ENCODE measurements at places on chromosomes 3 and 15.
A peak's percentile ranks its signal among the peaks of the same experiment; 100 is the strongest.

DNA sequence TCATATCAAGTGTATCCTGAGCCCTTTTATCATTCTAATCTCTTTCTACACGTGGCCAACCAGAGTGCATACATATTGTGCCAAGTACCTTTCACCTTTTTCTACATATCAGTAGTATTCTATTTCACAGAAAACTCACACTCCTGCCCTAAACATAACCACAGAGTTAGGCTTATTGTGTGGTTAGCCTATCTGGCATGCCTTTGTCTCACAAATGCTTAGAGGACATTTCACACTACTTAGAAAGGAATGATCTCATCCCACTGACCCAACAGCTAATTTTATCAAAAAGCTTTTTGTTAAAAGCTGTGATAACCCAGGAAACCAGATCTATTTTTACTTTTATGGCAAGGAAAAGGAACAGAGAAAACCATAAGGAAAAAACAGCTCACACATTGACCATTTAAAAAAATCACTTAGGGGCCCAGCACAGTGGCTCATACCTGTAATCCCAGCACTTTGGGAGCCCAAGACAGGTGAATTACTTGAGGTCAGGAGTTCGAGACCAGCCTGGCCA is 17.8 kb upstream of the MAP4 start:
- DNase-seq, result no peak

DNA sequence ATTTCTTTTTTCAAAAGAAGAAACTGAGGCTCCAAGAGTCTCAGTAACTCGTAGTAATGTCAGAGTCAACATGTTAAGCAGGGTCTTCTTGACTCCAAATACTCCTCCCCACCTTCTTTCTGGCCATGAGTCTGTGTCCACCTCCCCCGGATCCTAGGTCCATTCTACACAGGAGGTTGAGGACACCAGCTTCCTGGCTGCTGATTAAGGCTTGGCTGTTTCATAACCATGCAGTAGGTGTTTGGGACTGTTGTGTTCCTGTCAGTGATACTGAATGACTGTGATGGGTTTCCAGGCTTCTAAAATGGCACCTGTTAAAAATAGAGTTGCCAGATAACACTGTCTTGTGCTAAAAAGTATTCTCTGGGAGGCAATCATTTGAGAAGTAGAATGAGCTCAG is 130.8 kb upstream of the IL12A start:
- no peak for DNase-seq

GRCh38 chr3:53744351-53744750 is 101.9 kb downstream of the CHDH start:
- no peak for DNase-seq

DNA sequence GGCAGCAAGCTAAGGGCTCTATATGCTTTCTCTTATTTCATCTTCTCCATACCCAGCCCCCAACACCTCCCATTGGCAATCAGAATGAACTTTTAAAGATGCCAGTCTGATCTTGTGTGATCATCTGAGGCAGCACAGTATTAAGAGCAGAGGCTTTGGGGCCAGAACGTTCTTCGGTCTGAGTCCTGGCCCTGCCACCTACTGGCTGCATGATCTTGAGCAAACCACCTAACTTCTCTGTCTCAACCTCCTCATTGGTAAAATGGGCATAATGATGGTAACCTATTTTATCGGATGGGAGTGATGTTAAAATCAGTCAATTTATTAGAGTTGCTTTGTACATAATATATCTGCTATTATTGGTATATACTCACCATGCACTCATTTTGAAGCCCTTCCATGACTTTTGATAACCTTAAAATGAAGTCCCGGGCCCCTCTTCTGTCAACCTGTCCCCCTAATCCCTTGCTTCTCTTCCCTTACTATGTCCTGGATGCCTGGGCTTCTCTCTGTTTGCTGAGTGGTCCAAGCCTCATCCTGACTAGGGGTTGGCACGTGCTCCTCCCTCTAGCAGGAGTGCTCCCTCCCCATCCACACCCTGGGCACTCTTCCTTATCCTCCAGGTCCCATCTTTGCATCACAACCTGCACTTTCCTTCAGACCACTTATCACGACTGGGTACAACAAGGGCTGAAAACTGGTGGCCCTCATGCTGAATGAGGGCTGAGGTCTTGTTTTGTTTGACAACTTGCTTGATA is 6.3 kb downstream of the EFCAB12 start:
- no peak for DNase-seq

GRCh38 chr3:43759297-43759782 is 68.6 kb downstream of the ABHD5 start:
- DNase-seq, result no peak

DNA sequence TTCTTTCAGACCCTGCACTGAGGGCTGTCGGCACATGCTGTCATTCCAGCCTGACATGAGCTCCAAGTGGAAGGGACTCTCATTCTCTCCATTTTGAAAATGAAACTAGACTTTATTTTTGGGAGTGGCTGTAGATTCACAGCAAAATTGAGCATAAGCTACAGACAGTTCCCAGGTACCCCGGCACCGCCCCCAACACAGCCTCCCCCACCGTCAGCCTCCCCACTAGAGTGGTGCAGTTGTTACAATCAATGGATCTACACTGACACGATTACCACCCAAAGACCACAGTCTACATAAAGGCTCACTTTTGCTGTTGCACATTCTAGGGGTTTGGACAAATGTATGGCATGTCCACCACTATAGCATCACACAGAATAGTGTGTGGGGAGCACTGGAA is 29.5 kb upstream of the FGD5 start:
- DNase-seq, result no peak

- DNase-seq, result no peak
Observed at GRCh38 chr15:71180986-71181853, 65.9 kb downstream of the THSD4 start.

GRCh38 chr3:101898752-101899169 is 49.4 kb downstream of the NFKBIZ start:
- DNase-seq, result no peak

DNA sequence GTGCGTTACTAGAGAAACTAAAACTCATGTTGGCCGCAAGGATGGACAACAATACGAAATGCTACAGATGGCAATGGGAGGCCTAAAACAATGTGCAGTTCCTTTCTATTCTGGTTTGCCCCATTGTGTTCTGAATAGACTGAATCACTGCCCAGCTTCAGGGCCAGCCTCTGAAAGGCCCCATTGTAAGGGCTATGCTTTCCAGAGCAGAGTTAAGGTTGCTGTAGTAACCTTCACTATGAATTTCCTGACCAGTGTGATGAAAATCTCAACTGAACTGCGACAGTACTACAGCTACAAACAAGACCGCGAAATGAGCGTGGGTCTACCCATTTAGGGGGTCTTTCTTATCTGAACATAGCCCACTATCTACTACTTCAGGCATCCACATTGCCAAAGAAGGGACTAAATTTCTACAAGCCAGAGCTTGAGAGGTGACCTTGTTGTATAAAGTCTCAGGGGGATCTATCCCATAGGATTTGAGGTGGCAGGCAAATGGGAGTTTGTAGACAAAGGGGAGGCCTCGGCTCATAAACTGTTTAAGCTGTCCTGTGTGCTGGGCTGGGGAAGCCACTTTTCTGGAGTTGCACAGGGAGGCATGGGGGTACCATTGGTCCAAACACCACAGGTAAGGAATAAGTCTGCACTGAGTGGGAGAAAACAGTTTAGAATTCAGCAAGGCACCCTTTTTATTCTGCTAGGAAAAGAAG is 80.1 kb downstream of the MYO1E start:
- DNase-seq, result no peak

GRCh38 chr15:40769274-40770146 is at the start of gene C15orf62:
Gene C15orf62, plus strand, starts transcription at chr15:40769980. Its CDS starts 516 bp downstream, at chr15:40770496.
- peak; percentile 45 for DNase-seq

- DNase-seq, result no peak
Observed at GRCh38 chr3:127970966-127971592, 56.0 kb downstream of the KBTBD12 start.

DNA sequence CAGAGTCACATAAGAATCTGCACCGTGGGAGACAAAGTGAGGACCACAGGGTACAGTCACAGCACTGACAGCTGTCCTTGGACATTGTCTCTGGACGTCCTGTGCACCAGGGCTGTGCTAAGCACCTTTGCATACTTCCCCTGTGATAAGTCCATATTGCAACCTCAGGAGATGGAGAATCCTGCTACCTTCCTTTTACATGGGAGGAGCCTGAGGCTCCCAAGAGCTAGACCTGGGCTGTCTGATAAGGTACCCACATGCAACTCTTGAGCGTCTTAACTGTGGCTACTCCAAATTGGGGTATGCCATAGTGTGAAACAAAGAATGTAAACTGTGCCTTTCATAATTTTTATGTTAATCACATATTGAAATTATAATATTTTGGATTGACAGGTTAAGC is 2.5 kb upstream of the FETUB start:
- DNase-seq, result no peak

- no peak for DNase-seq
Observed at GRCh38 chr3:71103430-71103921, 480.1 kb downstream of the FOXP1 start.

Data from activated naive CD4-positive, alpha-beta T cell (primary cell).